ENCODE measurements at places on chromosomes 16 and 17. TPM values are rescaled to one million over a fixed set of nuclear protein-coding genes. Genes with fewer than 3 reads are reported as not detected.

FBXL16 gene
- total RNA-seq: 8.4 TPM

XYLT1 gene
- total RNA-seq: 9.1 TPM

DNAI2 gene
- not detected for total RNA-seq

C17orf67 gene
- 0.35 TPM for total RNA-seq

Measured in esophagus squamous epithelium (tissue), 5 donors.